ENCODE measurements at places on chromosomes 13 and 19. TPM values are rescaled to one million over a fixed set of nuclear protein-coding genes. Genes with fewer than 3 reads are reported as not detected.

MZT1 gene
- total RNA-seq: 11.7 TPM

SPRED3 gene
- total RNA-seq: 0.99 TPM

RNF225 gene
- total RNA-seq: not detected

PRR22 gene
- total RNA-seq: 5.7 TPM

ERICH4 gene
- not detected for total RNA-seq

GJB6 gene
- not detected for total RNA-seq

GNG8 gene
- not detected for total RNA-seq

SOX1 gene
- not detected for total RNA-seq

CYP2B6 gene
- 4.6 TPM for total RNA-seq

CPT1C gene
- total RNA-seq: 2.0 TPM

ZNF99 gene
- not detected for total RNA-seq

ZNF430 gene
- 11.7 TPM for total RNA-seq

KIR3DL2 gene
- not detected for total RNA-seq

CRTC1 gene
- 10.3 TPM for total RNA-seq

GRK1 gene
- not detected for total RNA-seq

ZNF444 gene
- 20.5 TPM for total RNA-seq

All from colonic mucosa (tissue), 4 donors.